Tibial artery (tissue), 4 donors: ENCODE measurements at places on chromosomes 11 and 22.

GRCh38 chr11:61657566-61658290, 22.5 kb upstream of the DAGLA start:
- DNase-seq = no peak

DNA sequence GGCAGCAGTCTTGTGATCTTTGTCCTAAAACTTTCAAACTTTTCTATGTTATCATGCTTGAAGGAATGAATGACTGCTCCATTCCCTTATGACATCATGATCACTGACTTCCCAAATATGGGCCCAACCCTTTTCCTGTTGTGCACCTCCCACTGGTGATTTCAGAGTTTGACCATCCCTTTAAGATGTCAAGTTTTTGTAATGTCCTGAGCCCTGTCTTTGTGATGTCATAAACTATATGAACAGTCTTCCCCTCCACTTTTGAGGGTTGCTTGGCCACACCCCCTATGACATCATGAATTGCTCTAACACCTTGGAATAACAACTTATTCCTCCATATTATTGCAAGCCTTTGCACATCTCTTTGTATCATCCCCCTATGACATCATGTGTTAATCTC, 16.5 kb upstream of the NUCB2 start:
- no peak for DNase-seq

GRCh38 chr11:61972672-61973475, 5.4 kb upstream of the FTH1 start:
- DNase-seq = peak; percentile 74

- no peak for DNase-seq
Measured at GRCh38 chr11:104968355-104968855, at the start of gene CASP4. Gene CASP4, minus strand, starts transcription at chr11:104968574. Its CDS starts 49 bp downstream, at chr11:104968525.

DNA sequence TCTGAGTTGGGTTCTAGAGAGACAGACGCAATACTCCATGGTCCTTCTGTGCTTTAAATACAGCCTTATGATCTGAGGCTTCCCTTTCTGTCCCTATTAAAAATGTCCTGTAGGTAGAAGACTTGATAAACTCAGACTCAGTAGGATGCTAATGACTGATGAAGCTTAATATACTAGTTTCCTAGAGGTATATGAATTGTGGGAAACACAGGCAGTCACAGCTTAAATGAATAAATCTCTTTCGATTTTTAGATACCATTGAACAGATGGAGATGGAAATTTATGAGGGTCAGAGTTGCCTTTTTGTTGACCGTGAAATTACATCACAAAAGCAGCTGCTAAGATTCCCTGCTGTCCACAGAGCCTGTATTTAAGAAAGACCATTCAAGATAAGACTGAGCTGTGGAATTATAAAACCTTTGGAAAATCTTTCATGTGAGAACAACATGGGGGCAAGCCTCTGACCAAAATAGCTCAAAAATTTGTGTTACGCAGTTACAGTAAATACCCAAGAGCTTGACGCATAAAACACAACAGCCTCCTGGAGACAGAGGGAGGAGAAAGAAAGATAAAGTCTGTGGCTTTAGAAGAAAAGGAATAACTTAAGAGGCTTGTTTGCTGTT, 172.3 kb downstream of the AASDHPPT start:
- no peak for DNase-seq

DNA sequence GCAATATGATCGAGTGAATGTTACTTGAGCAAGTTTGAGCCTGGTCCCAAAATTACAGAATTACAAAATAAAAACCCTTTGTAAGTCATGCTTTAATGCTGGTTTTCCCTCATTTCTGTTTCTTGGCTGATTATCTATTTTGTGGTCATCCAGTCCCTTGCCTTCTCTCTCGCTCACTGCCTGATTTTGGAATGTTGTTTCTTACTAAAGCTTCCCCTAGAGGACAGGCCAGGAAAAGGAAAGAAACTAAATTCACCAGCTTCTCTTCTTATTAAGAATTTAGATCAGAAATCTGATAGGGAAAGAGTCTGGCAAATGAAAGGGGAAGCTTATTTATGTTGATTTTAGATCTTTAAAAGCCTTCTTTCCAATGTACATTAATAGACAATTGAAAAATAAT, 16.6 kb upstream of the BDNF start:
- DNase-seq = no peak

- peak; percentile 77 for DNase-seq
Measured at GRCh38 chr22:46829941-46830715, 67.7 kb downstream of the TBC1D22A start.

DNA sequence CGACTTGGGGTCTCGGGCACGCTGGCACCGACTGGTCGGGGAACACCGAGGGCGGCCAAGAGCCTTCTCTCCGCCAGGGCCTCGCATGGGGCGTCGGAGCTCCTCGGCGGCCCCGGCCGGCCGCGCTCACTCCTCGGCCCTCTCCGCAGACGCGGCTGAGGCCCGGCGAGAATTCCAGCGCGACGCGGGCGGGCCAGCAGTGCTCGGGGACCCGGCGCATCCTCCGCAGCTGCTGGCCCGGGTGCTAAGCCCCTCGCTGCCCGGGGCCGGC, 5.6 kb downstream of the TBX1 start:
- no peak for DNase-seq

DNA sequence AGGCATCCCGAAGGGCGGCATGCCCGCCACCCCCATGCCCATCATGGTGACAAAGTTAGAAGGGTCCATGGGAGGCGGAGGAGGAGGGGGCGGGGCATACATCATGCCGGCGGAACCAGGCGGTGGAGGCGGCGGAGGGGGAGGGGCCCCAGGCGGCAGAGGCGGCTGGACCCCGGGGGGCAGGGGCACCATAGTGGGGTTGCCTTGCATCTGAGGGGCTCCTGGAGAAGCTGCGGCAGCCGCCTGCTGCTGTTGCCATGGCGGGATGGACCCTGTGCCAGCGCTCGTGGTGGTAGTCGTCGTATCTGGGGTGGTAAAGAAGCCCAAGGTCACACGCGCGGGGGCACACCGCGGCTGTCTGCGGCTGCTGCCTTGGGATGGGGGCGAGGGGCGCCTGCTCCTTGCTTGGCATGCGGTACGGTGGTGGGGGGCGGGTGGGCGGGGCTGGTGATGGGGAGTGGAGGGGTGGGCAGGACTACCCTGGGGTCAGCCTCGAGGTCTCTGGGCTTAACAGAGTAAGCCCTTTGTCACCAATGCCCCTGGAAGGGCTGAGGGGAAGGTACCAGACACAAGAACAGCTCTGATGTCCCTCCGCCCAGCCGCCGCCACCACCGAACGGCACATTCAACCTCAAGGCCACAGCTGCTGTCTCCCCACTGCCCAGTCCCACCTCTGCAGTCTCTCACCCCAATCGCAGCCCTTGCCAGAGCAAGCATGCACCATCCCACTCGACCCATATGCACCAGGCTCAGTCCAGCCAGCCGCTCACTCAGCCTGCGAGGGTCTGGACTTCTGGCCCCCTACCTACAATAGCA, 6.3 kb upstream of the PYGM start:
- DNase-seq = peak; percentile 20

- no peak for DNase-seq
Measured at GRCh38 chr22:24068377-24068680, 57.2 kb downstream of the CABIN1 start.

DNA sequence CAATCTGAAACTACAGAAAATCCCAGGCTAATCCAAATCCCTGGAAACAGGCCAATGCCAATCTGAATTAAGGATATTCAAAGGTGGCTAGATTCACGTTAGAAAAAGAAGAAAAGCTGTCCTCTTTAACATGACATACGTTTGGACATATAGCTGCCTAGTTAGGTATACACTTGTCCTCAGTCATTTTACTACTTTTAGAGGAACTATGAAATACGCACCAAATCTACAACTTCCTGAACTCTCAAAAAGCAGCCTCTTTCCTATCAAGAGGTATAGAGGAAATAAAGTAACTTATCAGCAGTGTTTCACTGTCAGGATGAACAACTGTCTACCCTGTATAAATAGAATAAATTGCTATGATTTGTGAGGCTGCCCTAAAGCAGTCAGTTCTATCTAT, 24.0 kb downstream of the KMT5B start:
- DNase-seq = no peak

GRCh38 chr11:108221911-108222573, 396 bp downstream of the NPAT start:
- peak; percentile 70 for DNase-seq

DNA sequence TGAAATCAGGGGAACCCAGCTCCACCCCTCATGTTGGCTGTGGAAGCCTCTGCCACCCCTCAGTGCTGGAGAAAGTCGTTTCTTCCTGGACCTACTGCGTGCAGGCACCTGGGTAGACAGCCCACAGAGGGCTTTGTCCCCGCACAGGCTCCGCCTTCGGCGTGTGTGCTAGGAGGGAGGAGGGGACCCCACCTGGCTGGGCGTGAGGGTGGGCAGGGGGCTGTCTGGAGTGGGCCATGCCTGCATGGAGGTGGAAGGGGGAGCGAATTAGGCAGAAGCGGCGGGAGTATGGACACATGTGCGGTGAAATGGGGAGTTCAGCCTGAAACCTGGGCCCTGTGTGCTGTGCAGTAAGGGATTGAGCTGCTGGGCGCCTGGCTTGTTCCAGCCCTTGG, 49.3 kb downstream of the FBLN1 start:
- no peak for DNase-seq

DNA sequence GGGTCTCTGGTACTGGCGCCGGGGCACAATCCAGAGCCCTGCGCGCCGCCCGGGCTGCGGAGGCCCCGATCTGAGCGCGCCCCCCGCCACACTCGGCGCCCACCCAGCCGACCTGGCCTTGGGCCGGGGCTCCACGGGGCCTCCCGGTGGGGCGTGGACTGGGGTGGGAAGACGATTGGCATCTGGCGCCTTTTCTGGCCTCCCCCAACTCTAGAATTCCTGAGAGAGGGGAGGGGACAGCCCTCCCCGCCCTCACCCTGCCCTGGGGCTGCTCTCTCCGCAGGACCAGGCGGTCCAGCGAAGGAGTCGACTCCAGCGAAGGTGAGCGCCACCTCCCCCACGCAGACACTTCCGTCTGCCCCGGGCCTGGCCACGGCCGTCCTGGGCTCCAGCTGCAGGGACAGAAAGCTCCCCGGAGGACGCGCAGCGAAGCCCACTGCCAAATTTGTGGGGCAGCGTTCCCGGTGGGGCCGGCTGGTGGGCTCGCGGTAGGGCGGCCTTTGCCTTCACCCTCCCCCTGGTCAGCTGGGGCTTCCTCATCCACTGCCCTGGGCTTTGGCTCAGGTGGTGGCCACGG, 593 bp downstream of the SSH3 start:
- DNase-seq = no peak

DNA sequence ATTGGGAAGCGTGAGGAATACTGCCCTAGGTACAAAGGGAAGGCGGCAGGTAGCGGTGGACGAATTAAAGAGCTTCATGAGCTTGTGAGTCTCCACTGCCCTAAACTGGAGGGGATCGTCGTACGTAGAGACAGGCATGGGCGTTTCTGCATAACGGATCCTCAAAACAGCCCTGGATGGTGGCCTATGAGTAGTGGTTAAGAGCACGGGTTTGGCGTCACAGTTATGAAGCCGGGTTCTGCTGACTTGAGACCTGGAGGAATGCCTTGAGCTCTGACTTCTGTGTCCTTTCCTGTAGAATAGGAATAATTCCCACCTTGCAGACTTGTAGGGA, 335 bp downstream of the TMEM138 start:
- DNase-seq = no peak

GRCh38 chr11:95301474-95301873, 70.5 kb upstream of the SESN3 start:
- DNase-seq = no peak

GRCh38 chr22:28505416-28506149, 174.1 kb downstream of the TTC28 start:
- no peak for DNase-seq

GRCh38 chr11:113564527-113565130, 89.4 kb upstream of the DRD2 start:
- DNase-seq = no peak

- DNase-seq = no peak
Measured at GRCh38 chr11:75679566-75679965, 10.7 kb upstream of the MAP6 start.

DNA sequence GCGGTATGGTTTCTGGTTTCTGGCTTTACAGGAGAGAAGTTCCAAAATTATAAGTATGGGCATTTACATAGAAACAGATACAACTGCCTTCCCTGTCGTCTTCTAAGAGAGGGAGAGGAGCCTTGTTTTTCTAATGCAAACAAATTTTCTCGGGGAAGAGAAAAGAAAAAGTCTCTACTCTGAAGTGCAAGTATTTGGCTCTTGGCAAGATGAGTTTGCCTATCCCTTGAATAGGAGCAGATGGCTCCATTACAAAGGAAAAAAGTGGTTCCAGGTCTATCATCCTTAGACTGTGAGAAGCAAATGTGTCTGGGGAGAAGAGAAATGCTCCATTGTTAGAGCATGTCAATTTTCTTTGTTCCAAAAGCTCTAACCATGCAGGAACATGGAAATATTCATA, 455.6 kb downstream of the BUD13 start:
- no peak for DNase-seq

DNA sequence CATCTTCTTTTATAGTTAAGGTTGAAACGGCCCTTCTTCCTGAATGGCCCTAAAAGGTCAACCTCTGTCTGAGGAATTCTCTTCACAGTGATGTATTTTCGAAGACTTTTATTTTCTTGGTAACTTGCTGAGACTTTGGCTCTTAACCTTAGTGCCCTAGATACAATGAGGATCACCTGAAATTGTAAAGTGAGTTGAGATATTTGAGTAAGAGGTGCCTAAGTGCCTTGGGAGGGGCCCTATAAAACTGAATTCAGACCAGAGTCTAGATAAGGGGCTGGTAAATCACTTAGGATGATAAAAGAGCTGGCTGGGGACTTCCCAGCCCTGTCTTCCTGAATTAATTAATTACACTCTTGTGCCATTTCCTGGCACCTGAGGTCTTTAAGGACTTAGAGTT, 505.6 kb upstream of the KIRREL3 start:
- no peak for DNase-seq

DNA sequence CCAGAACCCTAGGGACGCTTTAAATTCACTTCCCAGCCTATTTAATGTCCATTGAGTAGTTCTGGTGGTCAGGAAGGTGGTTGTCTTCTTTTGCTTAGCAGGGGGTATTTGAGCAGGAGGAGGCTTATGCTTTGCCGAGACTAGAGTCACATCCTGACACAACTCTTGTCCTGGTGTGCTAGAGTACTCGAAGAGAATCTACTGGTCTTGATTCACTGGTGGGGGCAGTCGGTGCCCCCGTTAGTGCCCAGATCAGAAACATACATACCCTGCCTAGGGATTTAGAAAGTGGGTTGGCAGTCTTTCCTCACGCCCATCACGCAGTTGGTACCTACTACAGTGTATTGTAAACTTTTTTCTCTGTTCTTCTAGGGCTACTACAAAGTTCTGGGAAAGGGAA, 2.7 kb downstream of the RPL27A start:
- no peak for DNase-seq

DNA sequence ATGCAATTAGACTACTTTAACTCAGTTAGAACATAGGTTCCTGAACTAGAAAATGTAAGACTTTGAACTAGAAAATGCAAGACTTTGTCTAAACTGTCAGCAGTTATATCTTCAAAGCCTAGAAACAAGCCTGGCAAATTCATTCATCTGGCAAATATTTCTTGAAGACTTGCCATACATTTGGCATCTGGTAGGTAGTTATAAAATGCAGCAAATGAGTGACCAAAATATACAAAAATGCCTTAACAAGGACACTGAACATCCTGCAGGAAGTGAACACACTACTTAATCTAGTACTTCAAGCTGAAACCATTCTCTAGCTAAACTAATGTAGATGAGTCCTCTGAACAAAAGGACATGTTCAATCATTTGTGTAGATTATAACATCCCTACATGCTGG, 84.7 kb upstream of the SCUBE2 start:
- DNase-seq = no peak

GRCh38 chr11:111472228-111472627, 40.0 kb downstream of the BTG4 start:
- DNase-seq = no peak

GRCh38 chr11:102522312-102523188, 8.0 kb downstream of the MMP7 start:
- no peak for DNase-seq

GRCh38 chr22:49626361-49627216, 201.1 kb downstream of the BRD1 start:
- DNase-seq = peak; percentile 51
